ENCODE measurements at places on chromosomes 13 and 19. TPM values are rescaled to one million over a fixed set of nuclear protein-coding genes. Genes with fewer than 3 reads are reported as not detected.

The TMEM145 gene
- total RNA-seq = 3.2 TPM

The SIGLEC8 gene
- total RNA-seq = not detected

The C19orf73 gene
- total RNA-seq = 2.0 TPM

The KL gene
- 0.27 TPM for total RNA-seq

The ELANE gene
- total RNA-seq = not detected

The LMTK3 gene
- total RNA-seq = 3.4 TPM

The NANOS3 gene
- 0.56 TPM for total RNA-seq

The LRRC63 gene
- 0.59 TPM for total RNA-seq
